Stimulated activated CD8-positive, alpha-beta memory T cell treated with anti-CD3 and anti-CD28 coated beads, Interleukin-7, amount 100 ng/mL, for 1 hour (primary cell): ENCODE measurements at places on chromosomes 2 and 18.

DNA sequence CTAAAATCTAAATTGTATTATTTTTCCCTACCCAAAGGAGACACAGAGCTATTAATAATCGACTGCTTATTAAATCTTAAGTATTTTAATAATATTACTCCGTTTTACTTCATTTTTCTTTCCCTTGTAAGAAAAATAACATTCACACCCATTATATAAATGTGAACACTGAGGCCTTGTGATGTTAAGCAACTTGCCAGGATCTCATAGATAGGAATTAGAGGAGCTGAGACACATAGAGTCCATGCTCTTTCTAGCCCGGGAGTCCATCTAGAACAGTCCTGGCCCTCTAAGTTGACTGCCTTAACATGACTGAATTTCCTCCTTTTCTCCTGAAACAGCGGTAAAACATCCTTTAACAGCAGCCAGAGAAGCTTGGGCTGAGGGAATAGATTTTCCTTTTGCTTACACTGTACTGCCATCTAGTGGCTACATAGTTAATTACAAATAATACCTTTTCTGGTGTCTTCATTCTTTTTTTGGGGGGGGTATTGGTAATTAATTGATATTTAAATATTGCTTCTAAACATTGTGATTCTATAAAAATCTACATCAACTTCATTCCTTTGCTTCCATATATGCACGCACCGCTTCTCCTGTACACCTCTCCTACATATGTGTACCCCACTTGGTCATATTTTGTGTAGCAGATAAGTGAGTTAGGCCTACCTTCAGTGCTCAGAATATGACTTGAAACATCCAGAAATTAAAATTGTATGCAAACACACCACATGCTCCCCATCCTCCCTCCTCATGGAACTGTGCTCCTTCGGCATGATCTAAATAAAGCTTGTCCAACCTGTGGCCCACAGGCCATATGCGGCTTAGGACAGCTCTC, 125.8 kb upstream of the HNMT start:
- no peak for DNase-seq

DNA sequence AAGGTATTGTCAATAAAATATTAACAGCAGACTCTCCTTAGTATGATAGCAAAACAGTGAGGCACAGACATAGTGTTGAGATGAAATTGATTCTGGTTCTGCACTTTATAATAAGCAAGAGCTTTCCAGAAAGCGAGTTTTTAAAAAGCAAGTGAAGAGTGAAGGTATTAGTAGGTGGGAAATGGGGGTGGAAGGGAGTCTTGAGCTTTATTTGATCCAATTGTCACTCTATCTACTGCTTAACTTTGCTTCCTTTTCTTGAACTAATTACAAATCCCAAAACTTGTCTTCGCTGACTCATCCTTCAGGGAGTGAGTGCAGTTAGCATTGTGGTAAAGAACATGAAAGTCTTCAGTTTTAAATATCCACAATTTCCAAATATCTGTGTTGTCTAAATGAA, 120.6 kb upstream of the BOD1L2 start:
- no peak for DNase-seq

DNA sequence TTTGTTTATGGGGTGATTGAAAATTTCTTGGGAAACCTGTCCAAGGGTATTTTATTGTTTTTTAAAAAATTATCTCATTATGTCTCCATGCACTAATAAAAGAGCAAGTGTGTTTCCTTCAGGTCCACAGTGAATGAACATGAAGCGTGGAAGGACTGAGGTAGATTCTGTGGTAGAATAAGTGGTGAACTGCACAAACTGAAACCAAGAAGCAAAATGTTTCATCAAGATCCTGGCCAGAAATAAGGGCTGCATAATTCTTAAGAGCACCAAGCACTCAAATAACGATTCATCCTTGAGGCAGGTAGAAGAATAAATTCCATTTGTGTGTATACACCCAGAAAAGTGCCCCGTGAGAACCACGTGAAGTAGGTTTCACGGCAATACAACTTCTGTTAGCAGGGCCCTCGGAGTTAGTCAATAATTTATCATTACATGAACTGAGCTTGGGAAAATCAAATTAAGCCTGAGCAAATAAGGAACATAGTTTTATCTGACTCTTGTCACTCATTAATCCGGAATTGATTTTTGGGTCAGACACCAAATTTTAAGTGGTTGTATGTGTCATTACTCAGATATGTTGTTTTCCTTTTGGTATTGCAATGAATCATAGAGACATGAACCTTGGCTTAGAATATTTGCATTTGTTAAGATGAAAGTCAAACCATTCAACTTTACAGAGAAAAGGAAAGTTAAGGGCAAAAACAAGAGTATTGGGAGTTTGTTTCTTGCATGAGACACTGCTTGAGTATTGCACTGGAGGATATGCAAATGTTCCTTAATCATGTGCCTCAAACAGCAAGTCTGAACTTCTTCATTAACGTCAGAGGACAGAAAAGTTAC, 472.6 kb upstream of the NETO1 start:
- DNase-seq: no peak

DNA sequence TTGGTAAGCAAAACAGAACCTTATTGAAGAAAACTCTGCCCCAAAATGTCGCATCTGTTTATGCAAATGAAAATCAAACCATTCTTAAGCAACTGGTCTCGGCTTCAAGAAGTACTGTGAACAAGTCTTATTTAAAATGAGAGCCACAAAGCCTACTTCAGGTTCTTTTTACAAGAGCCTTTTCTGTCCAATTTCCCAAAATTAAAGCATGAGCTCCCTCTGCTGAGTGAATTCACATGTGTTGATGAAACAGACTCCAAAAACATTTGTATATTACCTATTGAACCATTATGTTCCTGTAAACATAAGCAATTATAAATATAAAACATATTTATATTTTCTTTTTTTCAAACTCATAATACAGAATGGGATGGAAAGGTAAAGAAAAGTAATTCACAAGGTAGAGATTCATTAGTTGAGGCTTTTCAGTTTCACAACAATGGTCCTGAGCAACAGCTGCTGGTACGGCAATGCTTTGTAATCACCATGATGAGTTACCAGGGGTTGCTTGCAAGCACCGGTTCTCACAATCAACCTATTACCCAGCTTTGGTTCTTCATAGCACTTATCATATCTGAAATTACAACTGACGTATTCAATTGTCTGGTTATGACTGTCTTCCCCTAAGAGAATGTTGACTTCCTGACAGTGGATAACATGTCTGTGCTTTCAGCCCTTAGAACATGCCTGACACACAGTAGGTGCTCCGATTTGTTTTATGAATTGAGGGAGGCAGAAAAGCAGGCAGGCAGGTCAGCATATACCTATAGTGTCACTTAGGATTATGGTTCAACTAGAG, 108.4 kb upstream of the BZW1 start:
- DNase-seq: no peak

- DNase-seq: no peak
These were observed 5.8 kb upstream of the ANKRD12 start for GRCh38 chr18:9130806-9131205.

- DNase-seq: peak; percentile 25
These were observed 146.3 kb downstream of the RTN4 start for GRCh38 chr2:54903736-54904554.

DNA sequence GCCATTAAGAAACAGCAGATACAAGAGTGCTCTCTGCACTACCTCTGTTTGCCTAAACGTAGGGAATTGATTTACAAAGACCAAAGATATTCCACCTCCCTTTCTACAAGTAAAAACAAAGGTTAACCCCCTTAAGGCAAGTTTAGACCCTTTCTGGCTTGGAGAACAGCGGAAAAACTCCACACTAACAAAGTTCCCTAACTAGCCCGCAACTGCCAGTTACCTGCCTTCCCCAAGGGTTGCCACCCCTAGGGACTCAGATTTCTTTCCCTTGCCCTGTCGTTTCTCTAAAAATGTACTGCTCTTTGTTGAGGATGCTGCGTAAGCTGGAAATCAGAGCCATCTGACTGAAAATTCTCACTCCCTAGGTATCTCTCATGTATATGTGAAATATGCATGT, 627.5 kb upstream of the SOX11 start:
- no peak for DNase-seq

GRCh38 chr2:133940134-133940533, 313.7 kb upstream of the MGAT5 start:
- no peak for DNase-seq

- no peak for DNase-seq
These were observed 51.8 kb downstream of the ROCK2 start for GRCh38 chr2:11292464-11293255.

DNA sequence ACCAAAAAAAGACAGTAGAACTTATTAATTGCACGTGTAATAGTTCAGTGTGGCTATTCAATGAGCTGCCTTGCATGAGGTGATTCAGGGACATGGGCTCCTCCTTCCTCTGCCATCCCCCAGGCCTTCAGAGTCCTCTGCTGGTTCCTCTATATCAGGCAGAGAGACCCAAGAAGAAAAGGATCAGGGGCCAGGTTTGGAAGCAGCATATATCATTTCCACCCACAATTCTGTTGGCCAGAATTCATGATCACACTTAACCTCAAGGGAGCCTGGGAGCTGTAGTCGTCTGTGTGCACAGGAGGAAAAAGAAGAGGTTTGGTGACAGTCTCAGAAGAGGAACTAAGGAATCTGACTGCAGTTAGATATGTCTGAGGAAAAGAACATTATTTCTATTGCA, 114.0 kb upstream of the GLS start:
- DNase-seq: no peak

DNA sequence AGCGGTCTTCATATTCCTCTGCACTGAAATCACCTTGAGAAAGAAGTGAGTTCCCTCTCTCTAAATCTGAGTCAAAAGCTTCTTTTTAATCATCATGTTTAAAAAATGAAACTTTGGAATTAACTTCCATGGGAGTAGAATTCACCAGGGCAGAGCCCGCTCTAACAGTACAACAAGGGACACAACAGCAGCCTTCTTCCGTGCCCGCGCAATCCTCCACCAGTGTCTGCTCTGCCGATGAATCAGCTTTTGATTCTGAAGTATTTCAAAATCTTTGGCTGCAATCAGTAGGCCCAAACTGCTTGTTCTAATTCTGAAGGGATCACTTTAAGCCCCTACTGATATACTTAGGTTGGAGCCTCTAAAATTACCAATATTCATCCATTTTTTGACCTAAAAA, 76.9 kb downstream of the USP40 start:
- DNase-seq: no peak

GRCh38 chr18:59893971-59894370, 5.8 kb upstream of the PMAIP1 start:
- no peak for DNase-seq
